ENCODE measurements at places on chromosomes 1 and 21. TPM values are rescaled to one million over a fixed set of nuclear protein-coding genes. Genes with fewer than 3 reads are reported as not detected.
A peak's percentile ranks its signal among the peaks of the same experiment; 100 is the strongest.

DNA sequence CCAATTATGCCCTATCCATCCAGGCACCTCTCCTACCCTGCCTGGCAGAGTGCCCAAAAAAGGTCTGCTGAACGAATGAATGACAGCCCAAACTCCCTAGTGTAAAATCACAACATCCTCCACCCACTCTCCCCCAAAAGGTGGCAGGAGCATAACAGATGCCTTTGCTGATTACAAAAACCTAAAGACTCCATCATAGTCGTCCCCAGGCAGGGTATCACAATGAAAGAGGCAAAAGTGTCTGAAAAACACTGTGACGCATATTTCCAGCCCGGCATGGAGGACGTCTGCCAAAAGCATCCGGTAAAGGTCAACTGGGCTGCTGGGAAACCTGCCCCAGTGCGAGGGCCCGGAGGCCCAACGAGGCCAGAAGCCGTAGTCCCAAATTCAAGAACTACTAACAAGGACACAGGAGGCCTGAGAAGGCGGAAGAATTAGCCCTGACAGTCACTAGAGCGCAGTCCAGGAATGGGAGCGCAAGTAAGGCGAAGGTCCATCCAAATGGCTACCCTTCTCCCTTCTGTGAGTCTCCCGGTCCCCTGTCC is 576 bp downstream of the SMIM12 start:
- peaks cover 13% of the 10 kb centered on the region for H3K36me3 ChIP-seq
- peak overlapping the region; percentile 85 for H3K4me3 ChIP-seq
- peak overlapping the region; percentile 91 for H3K27ac ChIP-seq

GRCh38 chr1:176876966-176877515 is 287.5 kb downstream of the ASTN1 start:
- H3K4me3 ChIP-seq = no peak overlapping the region
- DNase-seq = no peak
- no peak overlapping the region for H3K27ac ChIP-seq
- H3K36me3 ChIP-seq = no peaks in the 10 kb centered on the region
- H3K4me1 ChIP-seq = peaks cover 6% of the 10 kb centered on the region

- no peaks in the 10 kb centered on the region for H3K27me3 ChIP-seq
- DNase-seq = no peak
- H3K27ac ChIP-seq = peak overlapping the region; percentile 93
- H3K4me3 ChIP-seq = peak overlapping the region; percentile 81
- H3K36me3 ChIP-seq = no peaks in the 10 kb centered on the region
- H3K4me1 ChIP-seq = no peaks in the 10 kb centered on the region
Observed at GRCh38 chr1:109040989-109041620, 797 bp downstream of the WDR47 start.

The PGLYRP4 gene
- total RNA-seq = not detected

GRCh38 chr1:1626207-1627141 is 5.5 kb upstream of the MMP23B start:
- no peaks in the 10 kb centered on the region for H3K36me3 ChIP-seq
- H3K4me1 ChIP-seq = peaks cover 7% of the 10 kb centered on the region
- H3K4me3 ChIP-seq = no peak overlapping the region

The VSIG8 gene
- total RNA-seq = not detected

GRCh38 chr1:16167331-16168143 is 11.7 kb upstream of the EPHA2 start:
- no peaks in the 10 kb centered on the region for H3K27me3 ChIP-seq
- peak overlapping the region; percentile 35 for H3K27ac ChIP-seq

GRCh38 chr1:182428043-182428442 is 21.9 kb upstream of the RGSL1 start:
- no peak for DNase-seq
- H3K27me3 ChIP-seq = no peaks in the 10 kb centered on the region
- no peaks in the 10 kb centered on the region for H3K36me3 ChIP-seq
- no peak overlapping the region for H3K4me3 ChIP-seq

GRCh38 chr21:36807422-36807928 is 108.6 kb downstream of the SIM2 start:
- no peak overlapping the region for H3K27ac ChIP-seq
- no peaks in the 10 kb centered on the region for H3K4me1 ChIP-seq
- no peaks in the 10 kb centered on the region for H3K27me3 ChIP-seq
- DNase-seq = no peak
- no peak overlapping the region for H3K4me3 ChIP-seq

The TEKT2 gene
- total RNA-seq = not detected

The LEFTY1 gene
- not detected for total RNA-seq

DNA sequence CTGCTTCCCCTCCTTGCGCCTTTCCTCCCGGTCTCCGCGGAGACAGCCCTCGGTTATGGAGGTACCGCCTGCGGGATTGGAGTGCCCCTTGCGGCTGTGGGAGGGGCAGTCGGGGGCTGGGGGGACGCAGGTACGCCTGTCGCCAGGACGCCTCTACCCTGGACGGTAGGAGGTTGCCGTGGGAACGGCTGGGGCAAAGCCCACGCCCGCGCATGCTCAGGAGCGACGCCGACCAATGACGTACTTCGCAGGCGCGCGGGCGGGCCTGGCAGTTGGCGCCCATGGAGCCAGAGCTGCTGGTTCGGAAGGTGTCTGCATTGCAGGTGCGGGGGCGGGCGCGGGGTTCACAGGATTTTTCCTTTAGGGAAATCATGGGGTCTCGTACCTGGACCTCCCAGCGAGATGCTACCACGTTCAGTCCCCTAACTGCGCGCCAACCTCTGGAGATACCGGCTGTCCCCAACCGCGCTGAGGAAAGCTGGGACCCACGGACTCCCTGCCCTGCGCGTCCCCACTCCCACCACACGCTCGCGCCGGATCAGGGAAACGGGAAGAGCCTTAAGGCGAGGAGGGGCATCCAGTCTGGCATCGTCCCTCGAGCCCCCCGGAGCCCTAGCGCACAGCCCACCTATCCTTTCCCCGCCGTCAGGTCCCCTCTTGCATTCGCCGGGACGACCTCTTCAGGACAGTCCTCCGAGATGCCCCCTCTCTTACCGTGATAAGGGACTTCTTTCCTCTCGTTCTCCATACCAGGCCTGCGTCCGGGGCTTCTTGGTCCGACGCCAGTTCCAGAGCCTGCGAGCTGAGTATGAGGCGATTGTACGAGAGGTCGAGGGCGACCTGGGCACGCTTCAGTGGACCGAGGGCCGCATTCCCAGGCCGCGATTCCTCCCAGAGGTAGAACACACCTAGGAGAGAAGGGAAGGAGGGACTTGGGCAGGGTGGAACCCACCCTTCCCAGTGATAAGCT is at the start of gene IQCC:
TSS of gene IQCC (plus strand) at position 271 of the 970 bp plus-strand sequence. CDS start at position 282, 11 bp downstream.
- H3K4me1 ChIP-seq = peaks cover 30% of the 10 kb centered on the region
- H3K36me3 ChIP-seq = no peaks in the 10 kb centered on the region
- no peaks in the 10 kb centered on the region for H3K27me3 ChIP-seq
- peak within 1 kb of the TSS; percentile 59 for H3K4me3 ChIP-seq
- peak within 1 kb of the TSS; percentile 25 for H3K27ac ChIP-seq

DNA sequence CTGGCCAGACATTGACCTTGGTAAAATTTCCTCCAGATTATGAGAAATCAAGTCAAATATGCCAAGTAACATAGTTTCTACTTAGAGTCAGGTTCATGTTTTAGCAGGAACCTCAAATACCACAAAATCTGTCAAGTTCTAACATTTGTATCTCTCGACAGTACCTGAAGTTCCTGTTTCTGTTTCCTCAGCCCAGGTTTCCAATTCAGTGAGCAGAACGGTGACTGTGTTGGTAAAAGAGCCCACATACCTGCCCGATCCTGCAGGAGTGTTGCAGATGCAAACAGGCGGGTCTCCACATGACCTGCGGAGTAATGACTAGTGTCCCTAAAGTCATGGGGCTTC is 57.9 kb upstream of the LGALS8 start:
- no peak overlapping the region for H3K27ac ChIP-seq
- DNase-seq = no peak
- no peaks in the 10 kb centered on the region for H3K27me3 ChIP-seq

- H3K4me3 ChIP-seq = no peak overlapping the region
- H3K4me1 ChIP-seq = no peaks in the 10 kb centered on the region
- no peaks in the 10 kb centered on the region for H3K27me3 ChIP-seq
- no peak overlapping the region for H3K27ac ChIP-seq
- H3K36me3 ChIP-seq = no peaks in the 10 kb centered on the region
Observed at GRCh38 chr1:4124631-4125145, 224.6 kb upstream of the C1orf174 start.

The NPHP4 gene
- total RNA-seq = 5.7 TPM

The CRYBG2 gene
- total RNA-seq = 0.55 TPM

DNA sequence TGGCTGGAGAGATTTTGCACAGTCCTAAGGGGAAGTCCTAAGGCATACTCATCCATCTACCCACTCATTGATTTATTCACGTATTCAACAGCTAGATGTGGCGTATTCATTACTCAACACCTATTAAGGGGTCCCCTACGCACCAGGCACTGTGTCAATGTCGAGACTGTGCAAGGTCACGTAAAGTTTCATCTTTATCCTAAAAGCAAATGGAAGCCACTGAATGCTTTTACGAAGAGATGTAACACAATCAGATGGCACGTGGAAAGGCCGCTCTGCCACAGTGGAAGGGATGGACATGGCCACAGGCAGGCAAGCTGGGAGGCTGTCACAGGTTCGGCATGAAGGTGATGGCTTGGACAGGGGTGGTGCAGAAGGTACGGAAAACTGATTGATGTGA is 66.3 kb upstream of the ZBTB18 start:
- no peak overlapping the region for H3K27ac ChIP-seq
- no peak overlapping the region for H3K4me3 ChIP-seq
- no peaks in the 10 kb centered on the region for H3K4me1 ChIP-seq
- no peak for DNase-seq
- H3K36me3 ChIP-seq = no peaks in the 10 kb centered on the region

The SIM2 gene
- total RNA-seq = not detected

GRCh38 chr1:102002057-102002456 is 5.3 kb upstream of the OLFM3 start:
- H3K27me3 ChIP-seq = peaks cover 2% of the 10 kb centered on the region
- no peak overlapping the region for H3K4me3 ChIP-seq
- H3K27ac ChIP-seq = no peak overlapping the region
- DNase-seq = no peak
- H3K4me1 ChIP-seq = no peaks in the 10 kb centered on the region
- H3K36me3 ChIP-seq = no peaks in the 10 kb centered on the region

The AADACL4 gene
- total RNA-seq = not detected

DNA sequence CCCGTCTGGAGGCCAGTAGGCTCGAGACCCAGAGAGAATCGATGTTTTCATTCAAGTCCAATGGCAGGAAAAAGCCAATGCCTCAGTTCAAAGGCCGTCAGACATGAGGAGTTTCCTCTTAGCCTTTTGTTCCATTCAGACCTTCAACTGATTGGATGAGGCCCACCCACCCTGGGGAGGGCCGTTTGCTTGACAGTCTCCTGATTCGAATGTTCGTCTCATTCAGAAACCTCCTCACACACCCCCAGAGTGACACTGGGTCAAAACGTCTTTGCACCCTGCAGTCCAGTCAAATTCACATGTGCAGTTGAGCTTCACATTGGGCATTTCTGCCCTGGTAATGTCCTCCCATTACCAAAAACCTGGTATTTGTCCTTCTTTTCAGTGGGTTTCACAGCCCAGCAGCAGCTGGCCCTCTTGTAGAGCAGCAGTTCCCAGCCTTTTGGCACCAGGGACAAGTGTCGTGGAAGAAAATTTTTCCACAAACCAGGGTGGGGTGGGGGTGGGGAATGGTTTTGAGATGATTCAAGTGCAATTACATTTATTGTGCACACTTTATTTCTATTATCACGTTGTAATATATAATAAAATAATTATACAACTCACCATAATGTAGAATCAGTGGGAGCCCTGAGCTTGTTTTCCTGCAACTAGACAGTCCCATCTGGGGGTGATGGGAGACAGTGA is 40.1 kb downstream of the RSPH1 start:
- no peak for DNase-seq
- H3K36me3 ChIP-seq = no peaks in the 10 kb centered on the region
- no peak overlapping the region for H3K4me3 ChIP-seq
- no peaks in the 10 kb centered on the region for H3K27me3 ChIP-seq
- no peak overlapping the region for H3K27ac ChIP-seq
- H3K4me1 ChIP-seq = no peaks in the 10 kb centered on the region

DNA sequence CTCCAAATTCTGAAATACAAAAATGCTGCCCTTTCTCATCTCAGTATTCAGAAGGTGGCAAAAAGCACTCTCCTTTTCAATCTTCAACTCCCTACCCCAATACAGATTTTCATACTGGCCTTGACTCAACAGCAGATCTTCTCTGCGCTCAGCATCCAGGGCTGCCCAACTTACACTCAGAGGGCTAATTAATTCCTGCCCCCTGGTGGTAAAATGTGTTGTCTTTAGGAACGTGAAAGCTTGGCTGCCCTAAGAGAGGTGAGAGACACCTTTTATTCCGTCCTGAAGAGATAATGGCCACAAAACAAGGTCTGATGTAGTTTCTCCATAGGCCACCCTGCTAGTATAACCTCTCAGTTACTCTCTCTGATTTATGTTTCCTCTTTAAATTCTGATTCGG is 25.0 kb downstream of the KRTAP24-1 start:
- no peaks in the 10 kb centered on the region for H3K27me3 ChIP-seq
- no peaks in the 10 kb centered on the region for H3K4me1 ChIP-seq
- H3K27ac ChIP-seq = no peak overlapping the region

DNA sequence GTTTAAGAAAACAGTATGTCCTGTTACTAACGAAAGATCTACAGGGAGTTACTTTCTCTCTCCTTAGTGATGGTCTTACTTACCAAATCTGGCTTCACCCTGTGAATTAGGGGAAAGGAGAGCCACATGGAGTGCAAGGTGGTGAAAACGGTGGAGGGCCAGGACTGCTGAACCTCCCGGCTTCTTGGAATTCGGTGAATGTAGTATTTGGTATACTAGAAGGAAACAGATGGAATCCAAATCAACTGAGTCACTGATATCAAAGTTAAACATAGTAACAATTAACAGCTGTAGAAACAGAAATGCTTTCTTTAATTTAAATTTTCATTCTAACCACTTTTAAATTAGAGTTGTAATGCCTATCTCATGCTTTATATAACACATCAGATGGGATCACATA is 45.7 kb downstream of the ALG14 start:
- H3K36me3 ChIP-seq = peaks cover 15% of the 10 kb centered on the region
- no peaks in the 10 kb centered on the region for H3K27me3 ChIP-seq
- no peak overlapping the region for H3K27ac ChIP-seq
- DNase-seq = no peak
- H3K4me1 ChIP-seq = no peaks in the 10 kb centered on the region

DNA sequence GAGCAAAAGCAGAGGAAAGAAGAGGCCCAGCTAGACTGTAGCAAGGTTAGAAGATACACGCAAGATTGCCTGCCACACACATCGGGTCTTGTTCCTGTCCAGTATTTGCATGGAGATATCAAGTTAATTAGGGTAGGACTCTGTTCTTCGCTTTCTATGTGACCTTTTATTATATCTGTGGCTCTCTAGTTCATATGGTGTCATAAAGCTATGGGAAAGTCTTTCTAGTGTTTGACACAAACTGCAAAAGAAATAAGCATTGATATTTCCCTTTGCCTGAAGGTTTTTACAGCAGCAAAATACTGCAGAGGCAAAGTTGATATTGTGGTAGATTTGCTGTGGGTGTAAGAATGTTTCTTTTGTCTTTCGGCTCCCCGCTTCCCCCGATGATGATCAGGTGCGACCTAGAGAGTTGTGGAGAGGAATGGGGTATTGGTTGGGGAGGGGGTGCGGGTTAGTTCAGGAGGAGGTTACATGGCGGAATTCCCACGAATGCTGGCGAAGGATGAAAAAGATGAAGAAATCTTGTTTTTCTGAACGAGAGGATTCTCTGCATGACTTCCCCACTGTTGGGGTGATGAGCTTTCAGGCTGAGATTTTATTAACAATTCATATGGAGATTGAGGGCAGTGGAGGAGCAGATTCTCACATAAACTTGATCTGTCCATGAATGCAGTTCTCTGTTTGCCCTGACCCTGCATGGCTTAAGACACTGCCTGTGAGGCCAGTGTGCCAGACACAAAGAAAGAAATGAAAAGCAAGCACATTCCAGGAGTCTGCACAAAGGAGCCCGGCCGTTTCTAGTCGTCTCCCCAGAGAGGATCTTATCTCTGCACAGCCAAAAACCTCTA is 550.2 kb downstream of the USP25 start:
- H3K4me3 ChIP-seq = peak overlapping the region; percentile 15
- DNase-seq = peak; percentile 75
- no peaks in the 10 kb centered on the region for H3K27me3 ChIP-seq
- peak overlapping the region; percentile 64 for H3K27ac ChIP-seq

Measured in sigmoid colon (tissue), 7 donors.